ENCODE measurements at places on chromosomes 11 and 22.

GRCh38 chr11:134861490-134862104, 449.6 kb upstream of the B3GAT1 start:
- no peak for DNase-seq

DNA sequence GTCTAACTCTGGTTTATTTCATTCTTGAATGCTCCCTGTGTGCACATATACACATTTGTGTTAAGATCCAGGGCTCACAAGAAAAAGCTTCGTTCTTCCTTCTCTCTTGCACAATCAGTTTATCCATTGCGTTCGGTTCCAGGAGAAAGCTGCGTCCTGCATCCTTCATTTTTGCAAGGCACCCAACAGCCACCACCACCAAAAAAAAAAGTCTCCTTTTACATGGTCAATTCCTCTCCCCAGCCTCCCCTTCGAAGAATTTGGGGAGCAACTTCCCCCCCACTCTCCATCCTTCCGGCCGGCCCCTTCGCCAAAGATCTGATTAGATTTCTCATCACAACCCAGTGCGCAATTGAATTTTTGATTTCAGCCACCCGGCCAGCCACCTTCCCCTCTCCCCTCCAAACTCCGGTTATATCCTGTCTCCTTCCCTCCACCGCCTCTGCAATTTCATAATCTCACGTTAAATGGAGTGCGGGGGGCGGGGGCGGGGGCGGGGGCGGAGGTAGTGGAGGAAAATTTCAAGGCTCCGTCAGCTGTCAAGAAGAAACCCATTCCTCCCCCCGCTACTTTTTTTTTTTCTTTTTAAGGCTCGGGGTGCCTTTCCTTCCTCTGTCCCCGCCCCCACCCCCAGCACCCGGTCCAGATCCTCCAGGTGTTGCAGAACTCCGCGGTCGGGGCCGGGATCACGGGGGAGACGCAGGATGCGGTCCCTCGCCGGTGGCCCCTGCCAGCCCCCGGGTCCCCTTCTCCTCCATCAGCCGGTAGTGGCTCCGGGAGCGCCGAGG, 1166.5 kb downstream of the LRRC4C start:
- DNase-seq: peak; percentile 46

- no peak for DNase-seq
These were observed 921.4 kb upstream of the CNTN5 start for GRCh38 chr11:98099371-98099770.

DNA sequence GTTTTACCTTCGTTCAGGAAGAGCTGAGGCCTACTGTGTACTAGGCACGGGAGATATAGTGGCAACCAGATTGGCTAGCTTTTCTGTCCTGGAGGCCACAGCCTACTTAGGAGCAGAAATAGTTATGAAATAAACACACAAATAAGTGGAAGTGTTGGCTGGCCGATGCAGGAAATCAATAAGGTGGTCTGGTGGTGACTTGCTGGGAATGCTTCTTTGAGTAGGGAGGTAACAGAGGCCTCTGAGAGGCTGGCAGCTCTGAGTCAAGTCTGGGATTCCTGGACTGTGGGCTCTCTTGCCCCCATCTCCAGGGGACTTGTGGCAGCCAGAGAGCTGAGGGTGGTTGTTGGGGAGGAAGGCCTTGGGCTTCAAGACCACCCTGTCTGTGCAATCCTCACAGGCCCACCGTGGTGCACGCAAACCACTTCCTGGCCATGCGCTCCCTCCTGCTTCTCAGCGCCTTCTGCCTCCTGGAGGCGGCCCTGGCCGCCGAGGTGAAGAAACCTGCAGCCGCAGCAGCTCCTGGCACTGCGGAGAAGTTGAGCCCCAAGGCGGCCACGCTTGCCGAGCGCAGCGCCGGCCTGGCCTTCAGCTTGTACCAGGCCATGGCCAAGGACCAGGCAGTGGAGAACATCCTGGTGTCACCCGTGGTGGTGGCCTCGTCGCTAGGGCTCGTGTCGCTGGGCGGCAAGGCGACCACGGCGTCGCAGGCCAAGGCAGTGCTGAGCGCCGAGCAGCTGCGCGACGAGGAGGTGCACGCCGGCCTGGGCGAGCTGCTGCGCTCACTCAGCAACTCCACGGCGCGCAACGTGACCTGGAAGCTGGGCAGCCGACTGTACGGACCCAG, 4.1 kb downstream of the SERPINH1 start:
- no peak for DNase-seq

GRCh38 chr11:63851364-63851763, 12.5 kb downstream of the MARK2 start:
- no peak for DNase-seq

DNA sequence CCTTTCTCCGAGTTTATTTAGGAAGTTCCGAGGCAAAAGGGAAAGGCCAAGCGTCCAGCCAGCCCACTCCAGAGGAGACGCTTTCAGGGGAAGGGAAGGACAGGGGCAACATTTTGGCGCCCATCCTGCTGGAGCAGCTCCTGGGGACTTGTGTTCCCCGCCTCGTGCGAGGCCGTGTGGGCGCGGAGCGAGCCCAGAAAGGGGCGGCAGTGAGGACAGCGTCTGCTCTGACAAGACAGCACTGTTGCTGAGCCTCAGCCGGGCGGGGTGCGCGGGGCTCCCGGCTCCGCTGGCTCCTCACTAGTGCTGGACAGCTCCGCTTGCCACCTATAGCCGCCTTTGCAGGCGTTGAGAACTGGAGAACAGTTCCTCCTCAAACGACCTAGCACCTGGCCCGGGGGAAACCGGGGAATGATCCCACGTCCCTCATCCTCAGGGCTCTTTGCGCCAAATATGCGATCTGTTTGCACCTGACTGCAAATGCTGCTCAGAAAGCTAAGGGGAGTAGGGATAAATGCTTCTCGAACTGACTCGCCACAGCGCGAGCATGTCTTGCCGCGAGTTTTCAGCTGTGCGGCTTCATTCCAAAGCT, 722 bp upstream of the GUCY1A2 start:
- DNase-seq: peak; percentile 93

- no peak for DNase-seq
These were observed 157.9 kb upstream of the SORL1-AS1 start for GRCh38 chr11:121610706-121611105.

- no peak for DNase-seq
These were observed 125.0 kb downstream of the MAML2 start for GRCh38 chr11:96218006-96218405.

DNA sequence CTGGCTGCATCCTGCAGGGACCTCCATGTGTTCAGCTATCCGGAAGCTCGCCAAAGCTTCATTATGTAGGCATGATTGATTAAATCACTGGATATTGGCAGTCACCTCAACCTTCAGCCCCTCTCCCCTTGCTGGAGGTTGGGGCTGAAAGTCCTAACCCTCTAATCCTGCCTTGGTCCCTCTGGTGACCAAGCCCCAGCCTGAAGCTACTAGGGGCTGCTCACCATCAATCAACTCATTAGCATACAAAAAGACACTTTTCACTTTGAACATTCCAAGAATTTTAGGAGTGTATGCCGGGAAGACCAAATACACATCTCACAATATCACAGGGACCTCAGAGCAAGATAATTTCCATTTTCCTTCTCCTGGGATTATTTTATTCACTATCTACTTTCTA, 38.8 kb upstream of the TPBGL start:
- DNase-seq: no peak

DNA sequence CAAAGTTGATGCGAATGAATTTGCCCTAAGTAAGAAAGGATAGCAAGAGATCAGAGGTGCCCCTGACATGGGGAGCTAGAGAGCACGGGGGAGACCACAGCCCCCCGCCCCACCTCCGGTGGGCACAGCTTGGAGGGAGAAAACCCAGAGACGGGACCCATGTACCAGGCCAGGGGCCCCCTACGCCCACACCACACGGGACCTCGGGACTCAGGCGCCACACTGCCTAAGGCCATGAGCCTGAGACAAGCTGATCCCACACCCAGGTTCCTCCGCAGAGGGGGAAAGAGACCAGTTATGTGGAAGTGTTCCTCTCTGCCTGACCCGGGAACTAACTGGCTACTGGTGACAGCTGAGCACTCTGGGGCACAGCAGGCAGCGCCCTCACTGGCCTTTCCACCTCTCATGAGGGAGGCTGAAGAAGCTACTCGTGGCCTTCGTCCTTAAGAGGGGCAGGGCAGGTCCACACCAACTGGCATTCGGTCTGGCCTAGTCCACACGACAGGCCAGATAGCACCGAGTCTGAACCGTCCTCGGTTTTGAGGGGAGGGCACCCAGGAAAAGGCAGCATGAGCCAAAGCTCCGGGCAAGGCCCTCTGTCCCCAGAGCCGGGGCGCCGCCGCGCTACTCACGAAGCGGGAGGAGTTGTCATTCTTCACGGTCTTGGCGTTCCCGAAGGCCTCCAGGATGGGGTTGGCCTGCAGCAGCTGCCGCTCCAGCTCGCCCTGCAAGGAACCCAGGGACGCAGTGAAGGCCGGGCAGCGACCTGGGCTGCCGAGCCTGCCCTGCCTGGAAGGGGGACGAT, 65.8 kb downstream of the MYH9 start:
- no peak for DNase-seq

DNA sequence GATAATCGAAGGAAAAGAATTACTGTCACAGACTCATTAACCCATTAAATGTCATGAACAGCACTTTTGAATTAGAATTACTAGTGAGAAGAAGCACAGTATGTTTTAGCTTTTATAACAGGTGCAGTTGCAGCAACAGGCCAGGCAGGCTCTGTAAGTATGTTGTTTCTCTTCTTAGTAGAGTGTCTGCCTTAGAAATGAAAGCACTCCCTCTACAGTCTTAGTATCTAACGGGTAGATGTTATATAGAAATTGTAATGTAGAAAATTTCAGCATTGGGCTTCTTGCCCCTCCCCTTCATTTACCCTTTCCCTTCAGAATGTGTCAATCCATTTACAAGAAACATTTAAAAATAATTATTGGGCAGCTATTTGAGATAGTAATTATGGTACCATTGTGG, 87.4 kb downstream of the HIPK3 start:
- no peak for DNase-seq

- DNase-seq: no peak
These were observed 146.8 kb upstream of the TTC12 start for GRCh38 chr11:113167599-113167998.

- DNase-seq: peak; percentile 91
These were observed at the start of gene GLB1L2 for GRCh38 chr11:134331354-134332188. Gene GLB1L2 (plus strand): TSS chr11:134331988. CDS start chr11:134332062, 74 bp downstream.

- no peak for DNase-seq
These were observed 26.6 kb upstream of the CASP4 start for GRCh38 chr11:104995001-104995408.

DNA sequence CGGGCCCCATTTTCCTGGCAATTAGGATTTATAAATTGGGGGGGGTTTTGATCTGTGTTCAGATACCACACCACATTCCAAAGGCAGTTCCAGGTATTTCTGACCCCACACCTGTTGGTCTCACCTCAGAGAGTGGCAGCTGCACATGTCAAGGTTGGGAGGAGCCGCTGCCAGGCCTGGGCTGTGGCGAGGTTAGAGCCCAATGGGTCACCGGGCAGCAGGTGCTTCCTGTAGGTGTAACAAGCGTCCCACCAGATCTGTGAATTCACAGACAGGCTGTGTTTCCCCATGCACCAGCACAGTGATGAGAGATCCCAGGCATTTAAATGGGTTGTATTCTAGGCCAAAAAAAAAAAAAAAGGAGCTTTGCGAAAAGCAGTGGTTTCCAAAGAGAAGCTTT, 58.6 kb downstream of the CABIN1 start:
- DNase-seq: no peak

DNA sequence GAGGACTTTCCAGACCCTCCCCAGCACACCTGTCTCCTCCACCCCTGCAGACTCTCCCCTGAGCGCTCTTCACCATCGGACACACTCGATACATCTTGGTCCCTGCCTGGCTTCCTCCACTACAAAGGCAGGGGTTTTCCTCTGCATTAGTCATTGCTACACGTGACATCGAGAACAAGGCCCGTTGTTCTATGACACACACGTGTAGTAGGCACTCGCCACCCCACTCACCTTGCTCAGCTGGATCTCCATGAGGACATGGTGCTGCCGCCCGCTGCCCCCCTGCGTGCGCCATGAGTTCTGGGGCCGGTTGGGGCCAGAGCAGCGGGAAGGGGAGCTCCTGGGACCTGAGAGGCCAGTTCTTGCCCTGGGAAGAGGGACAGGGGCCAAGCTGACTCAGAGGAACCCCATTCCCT, 16.7 kb downstream of the ATG2A start:
- no peak for DNase-seq

DNA sequence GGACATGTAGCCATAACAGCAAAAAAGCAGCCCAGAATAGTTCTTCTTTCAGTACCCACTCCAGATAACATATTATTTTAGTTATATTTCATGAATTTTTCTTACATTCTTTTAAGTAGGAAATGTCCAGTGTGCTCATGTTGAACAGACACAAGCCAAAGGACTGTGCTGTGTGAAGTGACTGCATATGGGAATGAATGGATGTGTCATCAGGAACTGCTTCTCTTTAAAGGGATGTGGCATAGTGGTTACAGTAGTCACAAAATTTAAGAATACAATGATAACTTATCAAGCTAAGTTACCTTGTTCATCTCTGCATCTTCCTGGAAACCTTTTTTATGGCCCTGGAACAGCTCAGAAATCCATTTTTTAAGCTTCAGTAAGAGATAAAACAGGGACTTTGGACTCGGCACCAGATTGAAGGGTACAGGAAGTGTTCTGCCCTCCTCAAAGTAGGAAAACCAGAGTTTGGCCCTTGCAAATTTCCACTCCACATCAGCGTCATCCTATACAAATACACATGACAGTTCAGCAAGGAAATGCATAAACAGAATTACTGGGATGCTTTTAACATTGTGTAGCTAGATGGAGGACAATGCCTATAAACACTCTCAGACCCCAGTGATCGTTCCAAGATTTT, 112.8 kb downstream of the TRPC6 start:
- DNase-seq: no peak

- DNase-seq: peak; percentile 56
These were observed 18.3 kb upstream of the MICALL1 start for GRCh38 chr22:37887584-37888378.

GRCh38 chr22:29838599-29838956, 504 bp upstream of the ASCC2 start:
- DNase-seq: no peak

All from neural progenitor cell (in vitro differentiated cells).